ENCODE measurements at places on chromosomes 1 and 21.

GRCh38 chr21:36113647-36114428 is 21.0 kb upstream of the CBR3 start:
- DNase-seq = peak; percentile 90

DNA sequence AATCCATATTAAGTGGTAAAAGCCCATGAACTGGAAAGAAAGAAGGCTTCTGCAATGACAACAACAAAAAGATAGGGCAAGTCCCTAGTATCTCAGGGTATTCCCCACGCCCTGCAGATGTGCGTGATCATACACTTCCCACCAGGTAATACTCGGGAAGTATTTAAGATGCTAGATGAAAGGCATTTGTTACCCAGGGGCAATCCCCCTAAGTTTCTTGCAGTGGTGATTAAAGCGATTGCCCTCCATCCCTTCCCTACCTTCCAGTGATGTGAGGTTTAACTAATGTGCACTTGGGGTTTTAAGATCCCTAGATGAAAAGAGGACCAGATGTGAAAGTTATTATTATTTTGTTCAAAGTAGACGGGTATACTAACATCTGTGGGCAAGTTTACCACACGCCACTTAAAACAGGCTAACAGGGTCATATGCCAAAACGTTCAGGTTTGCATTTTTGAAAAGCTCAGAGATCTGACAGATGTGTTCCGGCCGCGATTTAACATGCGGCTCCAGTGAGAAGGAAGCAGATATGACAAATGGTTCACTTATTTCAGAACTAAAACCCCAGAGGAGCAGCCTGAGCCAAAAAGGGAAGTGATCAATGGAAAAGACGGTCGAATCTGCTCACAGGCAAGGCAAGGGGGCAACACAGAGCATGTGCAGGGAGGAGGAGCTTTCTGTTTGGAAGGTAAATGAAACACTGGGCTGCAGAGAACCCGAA is 17.4 kb downstream of the TIAM1 start:
- DNase-seq = no peak

DNA sequence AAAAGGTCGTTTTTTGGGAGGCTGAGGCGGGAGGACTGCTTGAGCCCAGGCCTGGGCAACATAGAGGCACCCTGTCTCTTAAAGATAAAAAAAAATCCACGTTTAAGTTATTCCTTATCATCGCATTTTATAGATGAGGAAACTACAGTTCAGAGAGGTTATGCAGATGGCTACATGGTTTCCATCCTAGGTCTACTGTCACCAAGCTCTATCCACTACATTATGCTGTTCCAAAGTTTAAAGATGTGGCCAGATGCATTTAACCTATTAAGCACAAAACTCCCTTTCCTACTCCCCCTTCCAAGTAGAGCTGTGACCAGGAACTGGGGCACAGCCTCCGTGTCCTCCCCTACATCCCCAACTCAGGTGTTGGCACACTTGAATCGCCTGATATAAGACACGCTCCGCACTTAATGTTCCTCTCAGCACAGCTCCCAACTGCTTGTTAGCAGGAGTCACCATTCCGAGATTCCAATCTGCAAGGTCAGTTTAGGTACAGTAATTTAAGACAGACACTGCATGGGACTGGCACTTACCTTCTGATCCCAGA is 1.3 kb downstream of the TAF5L start:
- DNase-seq = no peak

DNA sequence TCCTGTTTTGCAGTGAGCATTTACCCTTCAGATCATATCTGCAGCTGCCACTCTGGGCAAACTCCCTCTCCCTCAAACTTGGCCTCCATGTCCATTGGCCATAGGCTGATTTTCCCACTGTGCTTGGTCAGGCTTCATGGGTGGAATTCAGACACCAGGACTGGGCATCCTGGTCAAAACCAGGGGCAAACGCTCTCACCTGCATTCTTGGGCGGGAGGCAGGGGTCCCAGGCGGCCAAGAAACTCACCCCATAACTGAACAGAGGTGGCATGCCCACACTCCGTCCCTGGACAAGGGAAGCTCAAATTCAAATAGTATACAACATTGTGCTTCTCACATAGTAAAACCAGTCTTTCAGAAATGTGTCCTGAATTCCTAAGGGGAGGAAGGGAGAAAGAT is 81.1 kb upstream of the ZNF648 start:
- DNase-seq = no peak

DNA sequence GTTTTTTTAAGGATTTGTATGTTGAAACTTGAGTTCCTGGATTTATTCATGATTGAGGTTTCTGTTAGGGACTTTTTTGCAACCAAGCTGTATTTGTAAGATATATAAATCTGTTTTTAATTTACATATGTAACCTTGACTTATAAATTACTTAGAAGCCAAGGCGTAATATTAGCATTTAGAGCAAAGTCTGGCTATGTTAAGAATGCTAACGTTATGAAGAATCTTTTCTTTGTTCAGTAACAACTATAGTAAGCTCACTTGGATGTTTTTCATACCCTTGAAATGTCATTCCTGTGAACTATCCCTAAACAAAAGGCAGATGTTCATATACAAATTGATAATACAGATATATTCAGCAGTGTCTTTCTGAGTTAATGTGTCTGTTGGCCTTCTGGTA is 155.3 kb downstream of the MAGI3 start:
- no peak for DNase-seq

DNA sequence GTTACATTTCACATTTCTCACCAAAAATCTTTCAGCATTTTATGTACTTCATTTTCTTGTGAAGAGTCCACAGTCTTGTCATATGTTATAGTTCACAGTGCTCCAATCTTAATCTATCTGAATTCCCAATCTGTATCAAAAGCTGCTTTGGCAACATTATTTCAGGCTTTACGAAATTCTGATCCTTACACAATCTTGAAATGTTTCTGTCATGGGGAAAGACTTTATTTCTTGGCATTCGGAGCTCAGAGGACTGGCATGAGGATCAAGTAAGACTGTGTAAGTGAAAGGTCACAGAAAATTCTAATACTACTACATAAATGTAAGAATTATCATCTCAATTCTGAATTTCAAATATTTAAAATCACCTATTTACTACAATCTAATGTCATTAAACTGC is 2.0 kb downstream of the USP33 start:
- DNase-seq = no peak

- no peak for DNase-seq
Observed at GRCh38 chr1:41742219-41742618, 176.5 kb downstream of the HIVEP3 start.

DNA sequence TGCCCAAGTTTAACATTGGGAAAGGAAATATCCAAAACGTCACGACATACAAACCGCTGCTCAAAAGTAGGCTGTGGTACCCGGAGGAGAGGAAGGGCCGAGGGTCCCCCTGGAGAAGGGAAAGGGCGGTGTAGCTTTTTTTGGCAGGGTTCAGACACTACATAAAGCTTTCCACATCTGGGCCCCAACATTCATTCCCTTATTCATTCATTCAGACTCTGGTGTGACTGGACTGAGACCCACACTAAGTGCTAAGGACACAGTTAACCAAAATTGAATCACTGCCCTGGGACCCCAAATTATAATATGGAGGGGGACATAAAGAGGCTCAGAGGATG is 10.3 kb upstream of the COL8A2 start:
- DNase-seq = no peak

DNA sequence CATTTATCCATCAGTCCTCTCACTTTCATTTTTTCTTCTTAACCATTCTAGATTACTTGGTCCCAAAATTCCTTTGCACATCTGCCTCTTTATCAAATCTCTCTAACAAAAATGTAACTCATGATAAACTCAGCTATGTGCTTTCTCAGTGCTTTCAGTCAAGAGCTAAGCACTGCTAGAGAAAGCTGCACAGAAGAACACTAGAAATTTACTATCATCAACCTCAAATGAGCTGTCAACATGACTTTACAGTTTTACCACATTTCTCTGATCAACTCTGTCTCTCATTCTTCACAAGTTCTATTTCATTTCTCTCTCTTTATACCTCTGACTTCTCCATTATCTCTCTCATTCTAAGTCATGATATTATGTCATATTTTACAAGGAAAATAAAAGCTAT is 54.2 kb upstream of the PRKACB start:
- no peak for DNase-seq

- no peak for DNase-seq
Observed at GRCh38 chr1:217017165-217017564, 293.9 kb upstream of the ESRRG start.
